Stimulated activated CD4-positive, alpha-beta T cell treated with anti-CD3 and anti-CD28 coated beads, TNF-alpha, amount 100 ng/mL, for 48 hours (primary cell): ENCODE measurements at places on chromosomes 13 and 19.

DNA sequence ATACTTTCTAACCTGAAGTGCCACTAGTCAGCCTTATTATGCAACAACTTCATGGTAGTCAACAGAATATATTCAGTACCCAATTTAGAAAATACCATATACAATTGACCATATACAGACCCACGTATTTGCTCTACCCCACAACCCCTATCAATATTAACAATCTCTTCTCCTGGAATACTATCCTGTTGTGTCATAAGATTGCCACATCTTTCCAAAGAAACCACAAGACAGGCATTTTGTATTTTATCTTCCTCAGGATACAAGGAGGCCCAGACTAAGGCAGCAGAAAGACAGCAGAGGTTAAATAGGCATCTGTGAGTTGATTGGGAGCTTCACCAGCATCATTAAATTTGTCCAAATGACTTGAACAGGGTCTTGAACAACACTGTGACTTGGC, 4.5 kb downstream of the SPART start:
- no peak for DNase-seq

- DNase-seq = no peak
Observed at GRCh38 chr19:18741124-18742121, 49.7 kb downstream of the COMP start.

DNA sequence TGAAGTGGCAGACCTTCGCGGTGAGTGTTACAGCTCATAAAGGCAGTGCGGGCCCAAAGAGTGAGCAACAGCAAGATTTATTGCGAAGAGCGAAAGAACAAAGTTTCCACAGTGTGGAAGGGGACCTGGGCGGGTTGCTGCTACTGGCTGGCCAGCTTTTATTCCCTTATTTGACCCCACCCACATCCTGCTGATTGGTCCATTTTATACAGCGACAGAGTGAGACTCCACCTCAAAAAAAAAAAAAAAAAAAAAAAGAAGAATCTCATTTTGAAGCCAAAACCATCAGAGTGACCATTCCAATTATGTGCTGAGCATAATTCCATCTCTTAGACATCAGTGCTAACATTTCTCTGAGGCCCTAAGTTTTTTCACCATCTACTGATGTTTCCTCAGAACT, 1.9 kb upstream of the ZNF552 start:
- no peak for DNase-seq

GRCh38 chr13:32147976-32148375, 116.4 kb downstream of the FRY start:
- no peak for DNase-seq

DNA sequence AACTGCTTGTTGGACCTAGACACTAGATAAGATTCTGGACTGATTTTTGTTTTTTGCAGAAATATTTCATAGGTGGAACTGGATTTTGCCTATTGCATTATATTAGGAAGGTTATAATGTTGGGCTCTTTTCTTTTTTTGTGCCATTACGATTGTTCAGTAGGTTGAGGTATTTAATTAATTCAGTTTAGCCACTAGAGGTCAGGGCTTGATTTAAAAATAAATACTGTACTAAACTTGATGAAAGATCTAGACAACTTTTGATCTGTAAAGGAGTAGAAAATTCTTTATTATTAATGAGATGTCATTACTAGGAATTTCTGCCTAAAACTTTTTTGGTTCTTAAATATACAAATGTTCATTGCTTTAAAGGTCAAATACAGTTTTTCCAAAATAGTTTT, 15.2 kb upstream of the SUPT20H start:
- no peak for DNase-seq

DNA sequence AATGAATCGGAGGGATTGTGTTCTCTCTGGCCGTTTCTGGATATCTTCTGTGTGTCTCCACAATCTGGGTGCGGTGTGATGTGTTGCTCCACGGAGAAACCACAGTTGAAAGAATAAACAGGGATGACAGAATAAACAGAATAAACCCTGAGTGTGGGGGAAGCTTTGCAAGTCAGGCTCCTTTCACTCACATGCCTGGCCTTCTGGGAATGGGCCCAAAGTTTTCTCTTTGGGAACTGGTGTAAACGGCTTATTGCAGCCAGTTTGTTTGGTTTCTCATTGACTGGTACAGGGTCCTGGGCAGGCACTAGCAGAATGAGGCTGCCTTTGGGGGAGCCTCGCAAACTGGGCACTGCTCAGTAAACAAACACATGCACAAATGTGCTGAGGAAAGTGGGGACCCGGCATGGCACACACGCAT, 324.7 kb downstream of the DLEU7 start:
- DNase-seq = no peak

- no peak for DNase-seq
Observed at GRCh38 chr13:98810746-98811145, 58.3 kb upstream of the SLC15A1 start.

GRCh38 chr13:50156561-50157127, 141.4 kb downstream of the KCNRG start:
- DNase-seq = no peak

DNA sequence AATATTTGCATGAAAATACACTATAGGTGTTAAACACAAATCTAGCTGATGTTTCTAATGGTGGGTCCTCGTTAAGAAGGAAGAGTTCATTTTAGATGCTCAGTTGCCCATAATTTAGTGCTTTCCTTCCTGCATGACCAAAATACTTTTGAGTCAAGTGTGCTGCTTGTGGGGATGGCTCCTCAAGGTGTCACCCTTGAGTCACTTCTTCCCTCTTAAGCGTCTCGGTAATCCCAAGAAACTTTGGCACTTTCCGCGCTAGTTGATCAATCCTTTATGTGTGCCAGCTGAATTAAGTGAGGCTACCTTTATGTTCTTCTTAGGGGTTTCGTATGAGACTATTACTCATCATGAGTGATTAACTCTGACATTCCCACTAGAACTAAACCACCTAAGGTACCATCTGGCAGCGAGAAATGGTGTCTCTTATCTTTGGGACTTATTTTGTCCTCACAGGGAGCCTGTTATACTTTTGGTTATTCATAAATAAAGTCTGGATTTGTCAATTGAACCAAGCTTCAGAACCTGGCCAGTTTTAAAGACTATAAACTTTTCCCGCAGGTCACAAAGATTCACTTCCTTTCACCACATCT, 106.8 kb downstream of the NHLRC3 start:
- no peak for DNase-seq

- no peak for DNase-seq
Observed at GRCh38 chr13:35723821-35724220, 247.3 kb upstream of the MAB21L1 start.

DNA sequence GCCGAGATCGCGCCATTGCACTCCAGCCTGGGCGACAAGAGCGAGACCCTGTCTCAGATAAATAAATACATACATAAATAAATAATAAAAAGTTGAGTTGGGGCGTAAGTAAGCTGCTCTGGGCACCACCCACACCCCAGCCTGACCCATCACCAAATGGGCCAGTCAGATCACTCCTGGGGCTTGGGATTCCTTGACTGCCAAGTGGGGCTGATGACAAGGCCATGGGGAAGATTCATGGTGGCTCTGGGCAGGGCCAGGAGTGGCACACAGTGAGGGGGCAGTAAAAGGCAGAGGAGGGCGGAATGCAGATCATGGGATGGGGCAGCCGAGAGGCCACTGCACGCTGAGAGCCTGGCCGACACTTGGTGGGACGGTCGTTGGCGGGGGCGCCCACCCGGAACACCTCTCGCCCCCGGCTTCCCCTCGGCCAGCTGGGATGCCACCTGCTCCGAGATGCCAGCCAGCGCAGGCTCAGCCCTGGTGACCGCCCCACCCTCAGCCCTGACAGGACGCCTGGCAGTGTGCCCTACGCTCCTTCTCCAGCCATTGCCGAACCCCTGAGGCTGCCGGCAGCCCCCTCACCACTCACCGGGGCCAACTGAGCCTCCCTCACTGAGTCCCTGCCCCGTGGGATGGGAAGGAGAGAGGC, 10.9 kb downstream of the ZNF653 start:
- no peak for DNase-seq

DNA sequence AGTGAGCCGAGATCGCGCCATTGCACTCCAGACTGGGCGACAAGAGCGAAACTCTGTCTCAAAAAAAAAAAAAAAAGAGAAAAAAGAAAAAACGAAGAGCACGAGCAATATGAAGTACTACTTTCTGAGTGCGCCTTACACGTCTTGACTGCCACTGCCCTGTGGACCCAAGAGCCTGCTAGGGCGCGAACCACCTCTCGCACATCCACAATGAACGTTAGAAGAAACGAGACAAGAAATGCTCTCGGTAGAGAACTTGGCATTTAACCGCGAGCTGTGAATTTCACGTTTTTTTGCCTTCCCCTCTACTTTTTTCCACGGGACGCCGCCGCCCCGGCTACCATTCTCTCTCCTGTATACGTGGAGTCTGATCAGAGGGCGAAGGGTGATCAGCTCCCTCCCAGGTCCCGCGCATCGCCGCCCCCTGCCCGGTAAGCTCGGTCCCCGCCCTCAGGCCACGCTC, 454 bp downstream of the TIMM44 start:
- DNase-seq = no peak

DNA sequence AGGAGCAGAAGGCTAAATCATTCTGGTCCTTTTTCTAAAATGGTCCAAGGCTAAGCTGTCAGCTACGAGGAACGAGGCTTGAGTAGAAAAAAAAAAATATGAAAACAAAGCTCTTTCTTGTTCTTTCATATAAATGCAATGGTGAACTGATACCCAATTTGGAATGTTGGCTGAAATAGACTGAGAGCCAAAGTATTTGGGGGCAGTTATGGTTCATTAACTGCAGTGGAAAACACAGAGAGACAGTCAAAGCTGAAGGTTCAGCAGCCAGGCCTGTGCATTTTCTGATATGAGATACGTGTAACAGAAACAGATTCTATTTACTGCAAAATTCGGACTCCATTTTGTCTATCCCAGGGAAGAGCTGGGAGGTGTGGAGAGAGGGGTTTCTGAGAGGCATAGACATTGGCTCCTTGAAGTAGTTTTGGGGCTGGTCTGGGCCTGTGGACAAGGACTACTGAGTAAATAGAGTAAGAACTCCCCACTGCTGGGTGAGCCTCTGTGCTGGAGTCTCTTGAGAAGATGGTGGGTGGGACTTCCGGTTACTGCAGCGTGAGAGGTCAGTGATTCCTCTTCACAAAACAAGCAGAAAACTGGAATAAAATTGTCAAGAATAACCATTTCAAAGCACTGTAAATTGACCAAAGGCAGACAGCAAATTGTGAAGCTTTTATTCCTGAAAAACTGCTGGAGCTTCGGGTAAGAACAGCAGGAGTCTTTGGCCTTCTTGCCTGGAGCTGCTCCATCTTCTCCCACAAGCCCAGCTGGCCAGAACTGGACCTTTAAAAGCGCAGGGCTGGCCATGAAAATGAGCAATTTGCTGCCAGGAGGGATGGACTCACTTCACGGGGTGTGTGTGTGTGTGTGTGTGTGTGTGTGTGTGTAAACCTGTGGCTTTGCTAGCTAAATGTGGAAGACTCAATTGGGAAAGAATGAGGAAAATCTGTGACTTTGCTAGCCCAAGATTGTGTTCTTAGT, 43.1 kb upstream of the CNMD start:
- DNase-seq = no peak

- DNase-seq = no peak
Observed at GRCh38 chr13:66689628-66690027, 540.5 kb downstream of the PCDH9 start.

- DNase-seq = no peak
Observed at GRCh38 chr13:54210397-54211049, 1181.9 kb downstream of the OLFM4 start.

DNA sequence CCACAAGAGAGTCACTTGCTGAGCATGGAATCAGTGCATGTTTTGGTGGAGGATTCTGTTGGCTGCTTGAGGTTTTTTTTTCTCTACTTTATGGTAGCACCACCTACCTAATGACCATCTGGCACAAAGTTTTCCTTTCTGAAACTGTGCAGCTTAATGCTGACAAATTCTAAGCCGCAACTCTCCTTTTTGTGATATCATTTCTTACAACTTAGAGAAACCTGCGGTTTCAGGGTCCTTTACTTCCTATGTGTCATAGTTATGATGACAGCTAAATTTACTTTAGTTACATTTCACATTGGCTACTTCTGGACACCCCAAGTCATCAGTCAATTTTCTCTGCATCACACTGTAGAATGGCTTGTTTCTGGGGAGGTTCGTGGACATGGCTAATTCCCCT, 115.4 kb upstream of the TMTC4 start:
- DNase-seq = no peak

DNA sequence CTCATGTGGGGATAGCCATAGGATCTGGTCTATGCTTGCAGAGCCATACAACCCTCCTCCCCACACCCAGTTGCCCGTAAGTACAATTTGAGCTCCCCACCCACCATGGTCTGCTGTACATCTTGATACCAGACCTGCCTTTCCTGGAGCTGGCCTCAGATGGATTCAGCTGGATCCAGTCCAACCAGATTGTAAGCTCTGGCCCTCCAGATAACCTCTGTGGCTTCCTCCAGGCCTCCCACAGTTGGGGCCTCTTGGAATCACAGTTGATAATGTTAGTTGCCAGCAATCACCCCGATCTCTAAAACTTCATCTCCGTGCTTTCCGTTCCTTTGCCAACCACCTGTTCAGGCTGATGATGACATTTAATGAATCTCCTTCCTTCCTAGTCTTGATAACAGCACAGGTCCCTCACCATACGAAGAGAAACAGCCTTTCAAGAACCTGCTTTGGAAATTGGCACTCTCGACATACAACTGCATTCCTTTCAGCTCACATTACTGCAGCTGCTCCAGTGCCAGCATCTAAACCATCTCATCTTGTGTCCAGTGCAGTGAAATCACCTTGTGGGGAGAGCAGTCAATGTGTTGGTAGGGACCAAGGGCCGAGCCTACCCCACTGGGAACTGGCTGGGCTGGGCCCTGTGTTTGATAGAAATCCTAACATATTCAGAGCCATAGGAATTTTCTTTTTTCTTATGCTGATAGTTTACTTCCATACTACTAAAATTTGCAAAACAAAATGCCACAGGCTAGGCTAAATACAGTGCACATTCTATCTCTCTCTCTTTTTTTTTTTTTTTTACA, 15.1 kb upstream of the FOXO1 start:
- DNase-seq = no peak

- DNase-seq = no peak
Observed at GRCh38 chr13:43167731-43168130, 144.3 kb downstream of the DNAJC15 start.

- no peak for DNase-seq
Observed at GRCh38 chr19:56111601-56112312, 9.3 kb downstream of the ZNF787 start.

DNA sequence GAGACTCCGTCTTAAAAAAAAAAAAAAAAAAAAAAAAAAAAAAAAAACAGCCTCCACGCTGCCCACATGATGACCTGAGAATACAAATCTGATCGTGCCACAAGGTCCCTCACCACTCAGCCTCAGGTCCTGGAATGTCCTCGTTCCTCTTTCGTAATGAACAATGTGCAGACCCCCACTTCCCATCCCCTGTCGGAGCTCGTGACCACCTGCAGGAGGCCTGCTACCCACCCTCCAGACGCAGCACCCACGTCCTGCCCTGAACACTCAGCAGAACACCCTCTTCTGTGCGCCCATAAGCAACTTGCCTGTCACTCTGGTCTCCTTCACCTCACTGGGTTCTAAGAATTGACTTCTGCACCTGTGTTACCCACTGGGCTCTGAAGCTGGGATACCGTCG, 166.4 kb downstream of the KATNAL1 start:
- no peak for DNase-seq
